Thyroid gland (tissue), 4 donors: ENCODE measurements at places on chromosomes 3 and 15.

- no peak for DNase-seq
Observed at GRCh38 chr15:87573039-87573438, 683.5 kb downstream of the NTRK3 start.

DNA sequence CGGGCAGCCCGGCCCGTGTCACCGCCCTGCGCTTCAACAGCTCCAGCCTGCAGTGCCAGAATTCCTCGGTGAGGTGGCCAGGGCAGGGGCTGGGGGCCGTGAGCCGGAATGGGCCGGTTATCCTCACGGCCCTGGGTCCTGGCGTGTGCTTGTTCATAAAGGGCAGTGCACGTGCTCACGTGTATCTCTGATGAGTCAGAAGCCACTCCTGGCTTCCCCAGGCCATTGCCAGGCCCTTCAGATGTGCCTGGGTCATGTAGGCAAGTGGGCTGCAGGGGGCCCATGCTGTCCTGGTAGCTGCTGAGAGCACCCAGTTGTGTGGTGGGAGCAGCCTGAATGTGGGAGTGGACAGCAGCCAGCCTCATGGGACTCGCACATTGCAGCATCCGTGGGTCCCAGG is 29.2 kb downstream of the PLXNA1 start:
- no peak for DNase-seq

DNA sequence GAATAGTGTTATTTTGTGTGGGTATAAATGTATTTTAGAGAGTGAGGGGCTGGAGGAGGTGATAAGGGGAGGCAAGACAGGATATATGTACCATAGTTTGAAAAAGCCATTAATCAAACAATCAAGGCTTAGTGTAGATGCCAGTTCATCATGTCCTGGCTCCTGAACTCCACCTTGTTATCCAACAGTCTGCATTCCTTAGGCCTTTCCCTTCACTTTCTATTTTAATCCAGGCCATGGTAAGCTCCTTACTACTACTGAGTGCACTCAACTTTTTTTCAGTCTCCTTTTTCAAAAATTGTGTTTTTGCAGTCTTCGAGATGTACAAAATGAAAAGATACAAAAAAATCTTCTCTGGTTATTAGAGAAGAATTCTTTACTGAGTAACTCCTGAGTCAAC is 700.5 kb upstream of the NAALADL2 start:
- DNase-seq = no peak

DNA sequence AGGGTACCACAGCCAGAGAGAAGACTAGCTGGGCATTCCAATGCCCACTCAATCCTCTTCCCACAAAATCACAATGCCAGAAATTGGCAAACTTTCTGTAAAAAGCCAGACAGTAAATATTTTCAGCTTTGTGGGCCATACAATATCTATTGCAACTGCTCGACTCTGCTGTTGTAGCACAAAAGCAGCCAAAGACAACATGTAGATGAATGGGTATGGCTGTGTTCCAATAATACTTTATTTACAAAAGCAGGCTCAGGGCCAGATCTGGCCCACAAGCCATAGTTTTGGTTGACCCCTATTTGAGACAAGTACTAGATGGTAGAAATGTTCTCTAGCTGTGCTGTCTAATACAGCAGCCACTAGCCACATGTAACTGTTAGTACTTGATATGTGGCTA is 330.9 kb downstream of the ERC2 start:
- no peak for DNase-seq

DNA sequence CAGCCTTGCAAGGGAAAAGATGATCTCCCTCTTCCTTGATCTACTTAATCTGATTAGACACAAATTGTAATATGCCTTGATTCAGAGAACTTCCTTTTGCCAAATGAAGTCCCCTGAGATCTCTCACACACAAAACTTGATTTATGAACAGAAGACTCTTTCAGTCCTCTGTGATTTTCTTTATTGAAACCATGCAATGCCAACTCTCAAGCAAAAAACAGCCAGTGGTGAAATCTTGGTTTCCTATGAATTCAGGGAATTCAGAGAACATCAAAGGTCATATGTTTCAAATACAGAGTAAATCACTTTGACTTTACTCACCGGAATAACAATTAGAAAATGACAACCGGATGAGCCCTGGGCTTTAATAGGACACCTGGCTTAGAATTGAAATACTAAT is 211.7 kb downstream of the ABHD5 start:
- no peak for DNase-seq

DNA sequence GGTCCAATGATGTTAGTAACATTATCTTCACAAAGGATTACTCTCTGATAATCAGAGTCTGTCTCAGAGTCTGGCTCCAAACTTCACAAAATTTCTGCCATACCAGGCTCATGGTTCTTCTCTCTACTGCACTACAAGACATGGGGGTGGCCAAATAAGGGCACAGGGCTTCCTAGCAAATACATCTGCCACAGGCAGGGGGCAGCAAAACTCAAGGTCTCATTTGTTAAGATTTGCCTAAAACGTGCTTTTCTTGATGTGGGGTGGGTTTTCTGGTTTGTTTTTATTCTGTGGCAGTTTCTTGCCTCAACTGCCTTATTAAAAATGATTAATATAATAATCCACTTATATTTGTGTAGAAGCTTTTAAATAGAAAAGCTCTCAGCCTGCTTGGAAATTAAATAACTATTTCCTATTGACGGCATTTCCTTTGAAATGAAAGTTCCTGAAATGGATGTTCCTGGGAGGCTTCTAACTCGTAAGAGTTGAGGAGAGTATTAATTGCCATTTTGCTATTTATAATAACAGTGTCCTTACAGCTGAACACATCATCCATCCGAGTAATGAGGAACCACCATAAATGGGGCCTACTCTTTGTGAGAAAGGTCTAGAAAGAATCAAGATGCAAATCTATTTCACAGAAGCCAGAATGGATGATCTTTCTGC is 53.8 kb downstream of the SST start:
- peak; percentile 58 for DNase-seq
